Stimulated activated CD8-positive, alpha-beta memory T cell treated with anti-CD3 and anti-CD28 coated beads, Interleukin-15, amount 100 ng/mL, for 48 hours (primary cell): ENCODE measurements at places on chromosomes 5 and 9.

- no peak for DNase-seq
Measured at GRCh38 chr5:113102121-113102531, 125.5 kb downstream of the DCP2 start.

DNA sequence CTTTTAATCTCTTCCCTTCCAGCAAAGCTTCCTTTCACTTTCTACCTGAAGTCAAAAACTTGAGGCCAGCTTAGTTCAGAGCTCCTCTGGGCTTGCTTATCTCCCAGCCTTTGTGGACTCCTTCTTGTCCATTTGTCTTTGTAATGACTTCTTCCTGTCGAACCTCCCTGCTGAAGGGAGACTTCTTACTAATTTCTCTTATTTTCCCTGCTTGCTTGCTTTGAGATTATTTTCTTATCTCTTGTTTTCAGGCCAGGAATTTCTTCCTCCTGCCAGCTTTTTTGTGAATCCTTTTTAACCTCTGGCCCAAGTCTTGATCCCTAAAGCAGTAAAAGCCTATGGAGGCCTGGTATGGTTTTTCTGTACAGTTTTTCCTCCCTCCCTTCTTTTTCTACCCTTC lies 46.8 kb upstream of the DHFR start:
- no peak for DNase-seq

- DNase-seq, result no peak
Measured at GRCh38 chr9:82539146-82539545, 523.8 kb downstream of the RASEF start.

- DNase-seq, result no peak
Measured at GRCh38 chr5:2011481-2012411, 129.0 kb upstream of the IRX4 start.

DNA sequence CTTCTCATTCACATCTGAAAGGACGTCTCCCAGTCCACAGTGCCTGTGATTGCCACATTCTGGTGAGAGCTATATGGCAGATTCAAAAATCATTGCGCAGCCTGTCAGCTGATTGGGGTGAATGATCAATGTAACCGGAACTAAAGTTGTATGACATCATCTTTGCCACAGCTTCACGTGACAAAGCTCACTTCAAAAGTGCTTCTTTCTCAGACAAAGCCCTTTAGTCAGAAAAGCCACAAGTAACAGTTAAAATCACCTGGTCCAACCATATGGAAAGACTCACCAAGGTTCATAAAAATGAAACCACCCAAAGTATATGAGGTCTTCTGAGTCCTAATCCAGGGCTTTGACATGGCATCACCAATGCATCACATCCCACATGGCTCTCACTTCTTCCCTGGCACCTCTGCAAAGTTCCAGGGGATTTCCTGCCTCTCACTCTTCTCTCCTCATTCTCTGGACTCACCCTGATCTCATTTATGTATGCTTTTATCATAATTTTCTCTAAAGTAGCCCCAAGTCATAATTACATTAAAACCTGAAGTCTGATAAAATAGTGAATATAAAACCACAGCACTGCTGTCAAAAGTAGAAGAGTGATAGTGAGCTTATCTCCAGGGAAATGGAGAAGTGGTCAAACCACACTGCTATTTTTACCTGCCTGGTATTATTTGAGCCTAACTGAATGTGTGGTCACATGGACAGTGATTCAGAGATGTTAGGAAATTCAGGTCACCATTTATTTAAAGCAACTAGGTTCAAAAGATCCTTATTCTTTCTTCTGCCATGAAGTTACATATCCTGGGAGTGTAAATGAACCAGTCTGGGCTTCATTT lies 193.1 kb upstream of the PTGER4 start:
- peak; percentile 38 for DNase-seq

GRCh38 chr5:5050801-5051200 lies 89.3 kb upstream of the ADAMTS16 start:
- no peak for DNase-seq

DNA sequence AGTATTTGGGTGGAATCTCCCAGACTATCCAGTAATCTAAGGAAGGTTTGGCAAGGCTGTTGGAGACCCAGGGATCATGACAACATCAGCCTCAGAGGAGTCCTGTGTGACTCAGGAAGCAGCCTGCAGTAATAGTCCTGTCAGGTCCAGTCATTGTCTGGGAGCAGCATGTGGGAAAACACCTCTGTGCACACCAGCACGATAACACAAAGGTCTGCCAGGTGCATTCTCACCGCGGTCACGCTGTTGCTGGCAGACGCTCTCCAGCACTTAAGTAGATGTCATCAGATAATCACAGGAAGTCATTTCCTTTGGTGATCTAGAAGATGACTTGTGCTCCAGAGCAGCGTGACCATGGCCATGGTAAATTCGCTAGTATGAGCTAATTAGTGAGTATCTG lies 99.2 kb upstream of the IQGAP2 start:
- no peak for DNase-seq

DNA sequence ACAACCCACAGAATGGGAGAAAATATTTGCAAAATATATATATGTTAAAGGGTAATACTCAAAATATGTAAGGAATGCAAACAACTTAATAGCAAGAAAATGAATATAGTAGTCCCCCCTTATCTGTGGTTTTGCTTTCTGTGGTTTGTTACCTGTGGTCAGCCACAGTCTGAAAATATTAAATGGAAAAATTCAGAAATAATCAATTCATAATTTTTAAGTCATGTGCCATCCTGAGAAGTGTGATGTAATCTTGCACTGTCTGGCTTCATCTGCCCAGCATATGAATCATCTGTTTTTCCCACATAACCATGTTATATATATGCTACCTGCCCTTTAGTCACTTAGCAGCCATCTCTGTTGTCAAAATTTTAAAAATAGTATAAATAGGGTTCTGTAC lies 11.7 kb downstream of the CER1 start:
- DNase-seq, result no peak

DNA sequence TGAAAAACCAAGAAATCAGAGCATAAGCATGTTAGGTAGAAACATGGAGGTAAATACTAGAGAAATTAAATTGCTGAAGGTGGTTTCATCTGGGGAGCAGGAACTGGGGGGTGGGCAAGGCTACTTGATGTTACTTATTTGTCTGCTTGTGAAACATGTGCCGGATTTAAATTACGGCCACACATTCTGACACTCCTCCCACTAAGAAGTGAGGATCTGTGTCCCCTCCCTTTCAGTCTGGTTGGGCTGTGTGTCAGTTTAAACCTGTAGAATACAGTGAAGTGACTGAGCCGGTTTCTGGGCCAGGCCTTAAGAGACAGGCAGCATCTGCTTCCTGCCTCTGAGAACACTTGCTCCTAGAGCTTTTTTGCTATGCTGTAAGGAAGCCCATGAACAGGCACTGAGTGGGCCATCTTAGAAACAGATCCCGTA lies 2.3 kb upstream of the IARS1 start:
- DNase-seq, result no peak

GRCh38 chr9:77592476-77592875 lies 55.6 kb downstream of the GNA14 start:
- no peak for DNase-seq

DNA sequence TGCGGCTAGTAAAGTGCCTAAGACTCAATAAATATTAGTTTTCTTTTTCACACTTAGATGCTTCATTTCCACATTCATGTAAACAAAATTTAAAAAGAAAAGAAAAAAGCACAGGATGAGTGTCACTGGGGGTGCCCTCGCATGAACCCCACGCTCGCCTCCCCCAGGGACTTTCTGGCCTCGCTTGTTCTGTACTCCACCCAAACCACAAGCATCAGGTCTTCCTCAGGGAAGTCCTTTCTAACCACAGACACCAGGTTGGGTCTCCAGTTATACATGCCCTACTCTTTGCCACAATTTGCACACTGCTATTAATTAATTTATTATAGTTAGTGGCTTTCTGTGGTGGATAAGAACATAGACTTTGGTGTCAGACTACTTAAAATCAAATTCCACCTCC lies 92.4 kb downstream of the RORB start:
- DNase-seq, result no peak

DNA sequence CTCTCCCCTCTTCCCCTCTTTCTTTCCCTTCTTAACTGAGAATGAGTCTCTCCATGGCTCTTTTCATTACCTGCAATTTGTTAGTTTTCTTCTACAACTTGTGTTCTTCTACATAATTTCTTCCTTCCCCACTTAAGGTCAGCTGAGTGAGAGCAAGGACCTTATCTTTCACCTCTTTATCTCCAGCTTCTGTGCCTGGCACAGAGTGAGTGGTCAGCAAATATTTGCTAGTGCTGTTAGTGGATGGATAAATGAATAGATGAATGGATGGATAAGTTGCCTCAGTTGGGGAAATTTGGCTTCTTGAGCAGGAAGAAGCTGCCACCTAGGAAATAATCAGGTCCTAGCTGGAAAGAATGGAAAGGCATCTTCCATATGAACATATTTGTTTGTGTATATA lies 44.6 kb upstream of the PPARGC1B start:
- DNase-seq, result no peak

- DNase-seq, result no peak
Measured at GRCh38 chr5:149684371-149684770, 45.7 kb upstream of the PPARGC1B start.
